ENCODE measurements at places on chromosomes 2 and 18. TPM values are rescaled to one million over a fixed set of nuclear protein-coding genes. Genes with fewer than 3 reads are reported as not detected.

GRCh38 chr2:233418052-233418760, 63.9 kb downstream of the DGKD start:
- peak; percentile 63 for DNase-seq

DNA sequence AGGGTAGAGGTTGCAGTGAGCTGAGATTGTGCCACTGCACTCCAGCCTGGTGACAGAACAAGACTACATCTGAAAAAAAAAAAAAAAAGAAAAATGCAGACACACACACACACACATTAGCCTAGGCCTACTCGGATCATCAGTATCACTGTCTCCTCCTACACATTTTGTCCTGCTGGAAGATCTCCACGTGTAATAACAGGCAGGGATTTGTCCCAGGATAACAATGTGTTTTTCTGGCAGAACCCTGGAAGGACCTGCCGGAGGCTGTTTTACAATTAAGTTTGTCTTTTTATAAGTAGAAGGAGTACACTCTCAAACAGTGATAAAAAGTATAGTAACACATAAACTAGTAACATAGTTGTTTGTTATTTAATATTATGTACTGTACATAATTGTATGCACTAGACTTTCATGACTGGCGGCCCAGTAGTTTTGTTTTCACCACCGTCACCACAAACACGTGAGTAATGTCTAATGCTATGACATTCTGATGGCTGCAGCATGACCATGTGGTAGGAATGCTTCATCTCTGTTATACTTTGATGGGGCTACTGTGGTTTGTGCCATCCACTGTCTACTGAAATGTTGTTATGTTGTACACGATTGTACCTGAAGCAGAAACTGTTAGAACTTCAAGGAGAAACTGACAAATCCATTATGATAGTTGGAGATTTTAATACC, 130.6 kb downstream of the ATP9B start:
- DNase-seq: no peak

- DNase-seq: no peak
Measured at GRCh38 chr2:27194538-27195354, 17.1 kb upstream of the ATRAID start.

DNA sequence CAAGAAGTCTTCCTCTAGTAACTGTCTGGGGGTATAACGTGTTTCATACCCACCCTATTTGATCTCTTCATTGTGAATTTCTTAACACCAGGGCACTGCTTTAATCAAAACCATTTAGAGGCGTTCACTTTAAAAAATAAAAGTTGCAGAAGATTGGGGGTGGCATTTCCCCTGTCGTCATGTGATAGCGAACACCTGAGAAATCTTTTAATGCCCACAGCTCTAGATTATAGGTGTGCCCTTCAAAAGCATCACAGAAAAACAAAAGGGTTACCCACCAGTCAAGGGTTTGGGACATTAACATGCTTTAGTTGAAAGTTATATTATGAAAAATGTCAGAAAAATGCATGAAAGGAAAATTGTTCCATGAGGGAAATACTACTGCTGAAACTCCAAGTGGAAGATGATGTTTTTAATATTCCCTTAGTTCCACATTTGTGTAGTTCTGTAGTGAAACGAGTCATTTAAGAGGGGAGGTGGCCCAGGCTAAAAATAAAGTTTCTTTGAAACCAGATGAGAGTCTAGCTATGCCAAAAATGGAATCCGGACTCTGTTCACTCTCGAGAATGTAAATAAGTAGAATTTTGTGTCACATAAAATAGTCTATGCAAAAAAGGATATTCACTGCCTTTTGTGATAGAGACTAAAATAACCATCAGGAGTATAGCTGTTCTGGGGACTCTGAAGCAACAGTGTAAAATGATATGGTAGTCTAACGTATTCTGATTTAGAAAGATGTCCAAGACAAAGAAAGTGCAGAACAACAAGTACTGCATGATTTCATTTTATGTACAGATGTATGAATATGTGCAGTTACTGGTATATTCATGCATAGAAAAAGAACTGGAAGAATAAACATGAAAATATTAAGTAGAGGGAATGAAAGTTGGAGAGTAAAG, 95.3 kb downstream of the TMEM247 start:
- DNase-seq: peak; percentile 26

IL36RN gene
- not detected for total RNA-seq

MYOM1 gene
- total RNA-seq: 37.9 TPM

COLEC11 gene
- not detected for total RNA-seq

ARL5A gene
- total RNA-seq: 87.2 TPM

Data from stomach (tissue), 19 donors.